Cerebellum (tissue), 4 donors: ENCODE measurements at places on chromosomes 11 and 22. TPM values are rescaled to one million over a fixed set of nuclear protein-coding genes. Genes with fewer than 3 reads are reported as not detected.

DNA sequence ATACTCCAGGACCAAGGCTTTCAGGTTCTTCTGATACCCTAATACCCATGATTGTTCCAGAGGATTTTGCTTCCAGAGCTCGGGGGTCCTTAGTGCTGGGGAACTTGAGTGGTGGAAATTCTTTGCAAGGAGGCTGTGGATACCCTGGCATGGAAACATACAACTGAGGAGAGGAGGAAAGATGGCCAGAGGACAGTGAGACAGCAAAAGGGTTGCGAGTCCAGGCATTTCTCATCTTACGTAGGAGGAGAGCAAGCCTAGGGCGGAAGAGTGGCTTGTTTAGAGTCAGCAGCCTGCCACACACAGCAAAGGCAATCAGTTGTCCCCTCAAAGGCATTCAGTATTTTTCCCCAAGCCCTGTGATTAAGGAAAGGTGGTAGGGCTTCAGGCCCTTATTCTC is 73.5 kb downstream of the ADM start:
- no peak for DNase-seq

GRCh38 chr11:77191823-77192495 is 63.9 kb downstream of the MYO7A start:
- DNase-seq = peak; percentile 18

DNA sequence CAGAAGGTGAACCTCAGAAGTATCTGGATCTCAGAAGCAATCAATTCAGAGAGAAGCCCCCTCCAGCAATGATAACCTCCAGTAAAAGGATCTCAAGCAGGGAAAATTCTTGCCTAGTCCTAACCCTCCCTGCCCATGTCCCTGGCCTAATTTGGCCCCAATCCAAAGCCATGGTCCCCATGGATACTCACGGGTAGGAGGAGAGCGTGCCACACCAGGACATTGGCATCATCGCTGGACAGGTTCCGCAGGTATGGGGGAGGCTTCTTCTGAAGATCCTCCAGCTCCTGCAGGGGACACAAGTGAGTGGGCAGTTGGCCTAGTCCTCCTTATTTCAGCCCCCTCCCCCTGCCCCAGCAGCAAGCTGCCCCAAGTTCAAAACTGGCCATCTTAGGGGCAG is 7.3 kb downstream of the UBE2L6 start:
- no peak for DNase-seq

DNA sequence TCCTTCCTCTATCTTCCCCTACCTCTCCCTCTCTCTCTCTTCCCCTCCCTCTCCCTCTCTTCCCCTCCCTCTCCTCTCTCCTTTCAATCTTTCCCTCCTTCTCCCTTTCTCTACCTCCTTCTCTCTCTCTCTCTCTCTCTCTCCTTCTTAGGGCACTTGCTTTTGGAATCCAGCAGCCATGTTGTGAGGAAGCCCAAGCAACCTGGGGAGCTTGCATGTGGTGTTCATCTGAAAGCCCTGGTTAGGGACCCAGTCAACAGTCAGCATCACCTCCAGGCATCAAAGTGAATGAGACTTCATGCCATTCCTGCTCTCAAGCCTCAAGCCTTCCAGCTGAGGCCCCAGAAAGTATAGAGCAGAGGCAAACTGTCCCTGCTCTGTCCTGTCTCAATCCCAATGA is 65.6 kb upstream of the SHISAL1 start:
- DNase-seq = no peak

GRCh38 chr11:76207642-76208401 is 1.5 kb upstream of the WNT11 start:
- peak; percentile 86 for DNase-seq

- no peak for DNase-seq
These were observed 10.6 kb downstream of the PLET1 start for GRCh38 chr11:112249871-112250610.

The NNMT gene
- total RNA-seq = 0.45 TPM
